Retina (tissue), 1 donor: ENCODE measurements at places on chromosomes 4 and X.

DNA sequence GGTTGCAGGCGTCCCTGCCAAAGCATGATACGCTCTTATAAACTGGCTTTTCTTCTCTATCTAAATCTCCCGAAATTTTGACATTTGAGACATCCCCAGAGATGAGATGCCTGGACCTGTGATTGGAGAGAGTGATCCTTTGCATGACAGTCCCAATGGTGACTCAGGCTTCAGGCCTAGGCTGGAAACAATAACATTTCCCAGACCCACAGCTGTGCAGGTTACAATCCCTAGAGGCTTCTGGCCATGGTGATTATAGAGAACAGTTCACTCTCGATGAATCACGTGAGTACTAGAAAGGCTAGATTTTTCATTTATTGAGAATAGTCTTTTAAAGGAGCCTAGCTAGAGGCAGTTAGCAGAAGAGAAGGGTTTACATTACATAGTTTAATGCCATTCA is 75.9 kb downstream of the SPATA18 start:
- DNase-seq: no peak

- no peak for DNase-seq
Measured at GRCh38 chrX:78665342-78665741, 6.2 kb upstream of the RTL3 start.

GRCh38 chr4:92100975-92101374 is 202.8 kb upstream of the GRID2 start:
- no peak for DNase-seq

DNA sequence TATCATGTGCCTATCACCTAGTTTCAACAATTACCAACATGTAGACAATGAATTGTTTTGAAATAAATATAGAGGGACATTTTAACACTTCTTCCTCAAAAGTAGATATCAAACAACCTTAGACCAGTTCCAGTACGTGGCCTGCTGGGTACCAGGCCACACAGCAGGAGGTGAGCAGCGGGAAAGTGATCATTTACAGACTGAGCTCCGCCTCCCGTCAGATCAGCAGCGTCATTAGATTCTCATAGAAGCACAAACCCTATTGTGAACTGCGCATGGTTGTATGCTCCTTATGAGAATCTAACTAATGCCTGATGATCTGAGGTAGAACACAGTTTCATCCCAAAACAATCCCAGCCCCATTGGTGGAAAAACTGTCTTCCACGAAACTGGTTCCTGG is 6.5 kb downstream of the BBS7 start:
- DNase-seq: no peak

DNA sequence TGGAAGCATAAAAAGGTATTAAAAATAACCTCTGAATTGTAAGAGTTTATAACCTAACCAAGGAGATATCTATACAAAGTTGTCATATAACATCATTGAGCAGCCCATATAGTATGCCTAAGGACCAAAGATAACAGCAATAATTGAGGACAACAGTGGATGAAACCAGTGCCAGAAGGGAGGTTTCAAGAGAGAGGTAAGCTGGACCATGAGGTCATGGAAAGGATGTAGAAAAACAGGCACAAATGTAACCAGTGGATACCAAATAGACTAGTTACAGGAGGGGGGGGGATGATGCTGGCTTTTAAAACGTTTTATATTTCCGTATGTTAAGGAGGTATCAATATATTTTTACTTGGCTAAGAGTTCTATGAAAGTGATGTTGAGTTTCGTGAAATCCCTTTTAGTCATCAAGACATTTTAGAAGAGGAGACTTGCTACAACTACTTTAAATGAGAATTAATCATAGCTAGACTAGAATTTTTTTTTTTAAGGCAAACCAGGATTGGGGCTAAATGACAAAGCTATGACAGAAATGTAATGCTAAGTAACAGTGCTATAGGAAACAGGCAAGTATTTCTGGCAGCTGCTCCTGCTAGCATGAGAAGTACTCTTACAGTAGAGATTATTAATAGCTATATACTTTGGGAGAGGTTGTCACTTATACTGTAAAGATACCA is 161.1 kb downstream of the FBXW7 start:
- DNase-seq: no peak

DNA sequence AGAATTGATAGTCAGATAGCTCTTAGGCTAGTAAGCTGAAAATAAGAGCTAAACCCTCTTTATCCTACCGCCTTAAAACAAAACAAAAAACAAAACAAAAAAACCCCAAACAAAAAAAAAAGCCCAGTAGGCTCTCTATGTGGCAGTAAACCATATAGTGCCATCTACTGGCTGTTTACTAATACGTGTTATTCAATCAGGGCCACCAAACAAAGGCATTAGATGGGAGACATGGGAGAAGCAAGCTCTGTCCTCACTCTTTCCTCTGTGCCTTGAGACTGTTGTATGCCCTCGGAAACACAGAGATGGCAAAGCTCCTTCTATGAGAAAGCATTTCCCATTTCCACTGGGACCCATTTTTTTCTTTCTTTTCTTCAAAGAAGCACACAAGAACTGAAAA is 148.8 kb upstream of the MID1 start:
- peak; percentile 56 for DNase-seq

DNA sequence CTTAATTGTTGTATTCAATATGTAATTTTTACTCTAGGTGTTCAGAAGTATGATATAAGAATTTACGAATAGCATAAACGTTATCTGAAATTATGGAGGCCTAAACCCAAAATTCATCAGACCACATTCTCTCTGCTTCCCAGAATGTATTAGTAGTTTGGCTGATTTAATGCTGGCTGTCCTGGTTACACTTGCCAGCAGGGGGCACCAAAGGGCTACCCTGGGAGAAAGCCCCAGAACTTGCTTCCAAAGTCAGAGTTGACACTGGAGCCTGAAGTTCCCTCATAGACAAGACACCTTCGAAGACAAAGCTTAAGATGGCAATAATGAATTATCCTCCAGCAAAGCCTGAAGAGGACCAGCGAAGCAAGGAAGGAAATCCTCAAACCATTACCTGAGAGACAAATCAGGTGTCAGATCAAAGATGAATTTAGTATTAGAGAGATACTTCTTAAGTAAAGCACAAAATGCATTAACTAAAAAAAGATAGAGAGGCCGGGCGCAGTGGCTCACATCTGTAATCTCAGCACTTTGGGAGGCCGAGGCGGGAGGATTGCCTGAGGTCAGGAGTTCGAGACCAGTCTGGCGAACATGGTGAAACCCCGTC is 11.3 kb upstream of the ANOS1 start:
- DNase-seq: peak; percentile 27

GRCh38 chr4:116374815-116375214 is 710.6 kb downstream of the TRAM1L1 start:
- no peak for DNase-seq

DNA sequence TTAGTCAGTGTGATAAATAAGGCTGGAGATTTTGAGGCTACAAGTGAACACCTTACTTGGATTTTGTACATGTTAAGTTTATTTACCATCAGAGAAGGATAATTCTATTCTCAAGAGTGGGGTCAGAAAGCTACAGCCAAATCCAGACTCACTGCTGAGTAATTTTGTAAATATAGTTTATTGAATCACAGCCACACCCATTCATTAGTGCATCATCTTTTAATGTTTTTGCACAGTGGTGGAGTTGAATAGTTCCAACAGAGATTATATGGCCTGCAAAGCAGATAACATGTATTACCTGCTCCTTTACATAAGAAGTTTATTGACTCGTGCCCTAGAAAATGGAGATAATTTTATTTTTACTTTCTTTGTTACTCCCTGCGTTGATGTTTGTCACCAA is 60.4 kb downstream of the PCDH18 start:
- no peak for DNase-seq
